ENCODE measurements at places on chromosomes 11 and 22.

GRCh38 chr11:61828379-61828628 lies 204 bp downstream of the FADS2 start:
- no peak for DNase-seq

DNA sequence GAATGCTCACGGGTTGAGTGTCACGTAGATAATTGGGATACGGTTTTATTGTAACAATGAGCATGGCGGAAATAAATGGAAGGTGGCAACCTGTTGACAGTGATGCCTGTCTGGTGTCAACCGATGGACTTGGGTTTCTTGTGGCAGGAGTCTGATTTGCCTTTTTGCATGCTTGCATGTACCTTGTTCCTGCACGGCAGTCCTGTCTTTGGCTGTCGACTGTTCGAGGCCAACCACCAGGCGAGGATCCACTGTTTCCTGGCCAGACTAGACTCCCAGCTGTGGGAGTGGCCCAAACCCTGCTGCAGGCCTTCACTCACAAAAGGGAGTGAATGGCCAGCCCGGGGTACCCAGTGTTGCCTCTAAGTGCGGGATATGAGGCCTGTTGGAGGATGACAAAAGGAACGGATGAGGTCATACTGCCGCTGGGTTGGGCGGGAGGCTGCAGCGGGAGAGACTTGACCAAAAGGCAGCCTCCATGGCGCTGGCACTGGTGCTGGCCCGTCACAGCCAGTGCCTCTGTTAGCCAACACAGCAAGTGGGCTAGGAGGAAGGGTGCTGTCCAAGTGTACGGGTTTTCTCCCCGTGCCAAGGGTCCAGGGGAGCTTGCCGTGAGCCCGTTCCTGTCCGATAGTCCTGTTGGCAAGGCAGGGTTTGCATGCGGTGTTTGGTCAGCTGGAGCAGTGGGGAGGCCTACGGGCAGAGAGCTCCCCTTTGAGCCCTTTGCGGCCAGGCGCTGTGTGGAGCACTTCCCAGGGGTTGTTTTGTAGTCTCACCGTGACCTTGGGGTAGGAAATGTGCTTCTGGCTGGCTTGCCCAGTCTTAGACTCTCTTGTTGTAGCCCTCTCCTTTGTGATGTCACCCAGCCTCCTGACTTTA lies 974 bp downstream of the DGCR8 start:
- DNase-seq = no peak

- DNase-seq = no peak
Observed at GRCh38 chr11:6538456-6538855, 41.4 kb downstream of the DNHD1 start.

DNA sequence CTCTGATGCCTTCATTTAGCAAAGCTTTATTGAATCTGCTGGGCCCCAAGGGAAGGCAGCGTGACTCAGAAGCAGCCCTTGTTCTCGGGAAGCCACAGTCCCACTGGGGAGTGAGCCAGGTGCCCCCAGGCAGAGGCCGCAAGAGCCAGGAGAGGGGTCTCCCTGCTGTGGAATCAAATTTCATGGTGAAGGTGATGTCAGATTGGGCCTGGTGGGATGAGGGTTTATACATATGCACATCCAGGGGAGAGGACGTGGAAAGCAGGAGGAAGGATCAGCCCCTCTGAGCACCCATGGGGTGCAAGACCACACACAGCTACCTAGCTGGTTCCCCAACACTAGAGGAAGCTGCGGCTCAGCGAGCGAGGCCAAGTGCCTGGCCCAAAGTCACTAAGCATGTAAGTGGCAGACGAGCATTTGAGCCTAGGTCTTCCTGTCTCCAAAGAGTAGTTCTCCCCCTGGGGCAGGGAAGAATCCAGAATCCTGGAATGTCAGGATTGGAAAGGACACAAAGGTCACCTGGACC lies 2.0 kb downstream of the SYNGR1 start:
- DNase-seq = no peak

GRCh38 chr11:79397252-79397651 lies 43.6 kb downstream of the TENM4 start:
- DNase-seq = no peak

DNA sequence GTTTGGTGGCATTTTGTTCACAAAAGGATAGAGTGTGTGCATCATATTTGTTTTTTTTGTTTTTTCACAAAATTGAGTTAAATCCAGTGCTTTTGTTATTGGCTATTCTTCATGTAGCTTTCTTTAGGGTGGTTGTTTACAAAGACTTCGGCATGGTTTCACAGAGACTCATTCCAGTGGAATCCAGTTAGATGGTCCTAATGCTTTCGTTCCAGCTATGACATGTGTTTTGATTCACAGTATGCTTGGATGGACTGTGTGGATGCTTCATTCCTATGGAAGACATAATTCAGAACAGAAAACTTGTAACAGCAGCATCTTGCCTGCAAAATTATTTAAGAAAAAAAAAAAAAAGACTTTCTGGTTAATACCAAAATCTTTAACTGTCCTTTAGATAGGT lies 97.9 kb downstream of the PDHX start:
- no peak for DNase-seq

- no peak for DNase-seq
Observed at GRCh38 chr11:121344824-121345223, 52.3 kb downstream of the SC5D start.

DNA sequence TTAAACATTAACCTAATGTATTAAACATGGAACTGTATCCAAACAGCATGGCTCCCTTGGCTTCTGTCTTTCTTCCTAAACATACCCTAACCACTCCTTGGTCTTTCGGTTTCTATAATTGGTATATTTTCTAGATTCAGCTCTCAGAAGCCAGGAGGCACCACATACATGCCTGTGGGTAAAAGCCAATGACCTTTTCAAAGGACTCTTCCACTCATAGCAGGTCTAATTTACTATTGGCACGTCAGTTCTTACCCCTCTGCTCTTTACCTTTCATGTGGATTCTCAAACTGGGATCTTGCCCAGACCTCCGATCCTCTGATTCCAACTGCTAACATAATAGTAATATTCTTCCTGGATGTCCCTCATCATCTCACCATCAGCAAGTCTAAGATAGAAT lies 835.1 kb downstream of the NTM start:
- DNase-seq = no peak

DNA sequence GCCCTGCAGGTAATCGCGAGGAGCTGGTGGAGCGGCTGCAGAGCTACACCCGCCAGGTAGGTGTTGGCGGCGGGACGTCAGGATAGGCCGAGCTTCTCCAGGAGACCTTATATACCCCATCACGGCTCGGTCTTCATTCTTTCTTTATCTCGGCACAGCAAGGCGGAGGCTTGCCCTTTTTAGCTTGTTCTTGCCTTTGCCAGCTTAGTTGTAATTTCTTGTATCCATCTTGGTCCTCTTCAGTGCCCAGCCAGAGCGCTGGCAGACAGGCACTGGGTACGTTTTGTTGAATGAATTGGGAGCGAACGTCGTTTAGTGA lies 459 bp downstream of the SF3B2 start:
- no peak for DNase-seq
